ENCODE measurements at places on chromosomes 6 and 20.

DNA sequence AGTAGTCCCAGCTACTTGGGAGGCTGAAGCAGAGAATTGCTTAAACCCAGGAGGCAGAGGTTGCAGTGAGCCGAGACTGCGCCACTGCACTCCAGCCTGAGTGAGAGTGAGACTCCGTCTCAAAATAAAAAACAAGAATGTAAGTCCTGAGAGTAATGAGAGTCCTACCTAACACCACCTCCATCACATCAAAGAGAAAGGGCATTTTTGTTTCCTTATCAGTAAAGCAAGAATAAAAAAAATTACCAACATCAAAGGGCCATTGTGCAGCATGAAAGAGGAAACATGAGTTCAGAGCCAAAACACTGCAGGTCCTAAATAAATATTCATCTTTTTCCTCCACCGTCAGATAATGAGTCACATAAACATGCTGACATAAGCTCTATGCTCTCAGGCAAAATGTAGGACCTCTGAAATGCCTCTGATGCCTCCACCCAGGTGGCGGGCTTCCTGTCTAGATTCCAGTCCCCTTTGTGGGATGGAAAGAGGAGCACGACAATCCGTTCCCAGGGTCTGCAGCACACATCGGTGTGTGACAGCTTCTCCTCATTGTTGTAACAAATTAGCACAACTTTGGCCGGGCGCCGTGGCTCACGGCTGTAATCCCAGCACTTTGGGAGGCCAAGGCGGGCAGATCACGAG is 7.2 kb downstream of the ATP9A start:
- DNase-seq = no peak

DNA sequence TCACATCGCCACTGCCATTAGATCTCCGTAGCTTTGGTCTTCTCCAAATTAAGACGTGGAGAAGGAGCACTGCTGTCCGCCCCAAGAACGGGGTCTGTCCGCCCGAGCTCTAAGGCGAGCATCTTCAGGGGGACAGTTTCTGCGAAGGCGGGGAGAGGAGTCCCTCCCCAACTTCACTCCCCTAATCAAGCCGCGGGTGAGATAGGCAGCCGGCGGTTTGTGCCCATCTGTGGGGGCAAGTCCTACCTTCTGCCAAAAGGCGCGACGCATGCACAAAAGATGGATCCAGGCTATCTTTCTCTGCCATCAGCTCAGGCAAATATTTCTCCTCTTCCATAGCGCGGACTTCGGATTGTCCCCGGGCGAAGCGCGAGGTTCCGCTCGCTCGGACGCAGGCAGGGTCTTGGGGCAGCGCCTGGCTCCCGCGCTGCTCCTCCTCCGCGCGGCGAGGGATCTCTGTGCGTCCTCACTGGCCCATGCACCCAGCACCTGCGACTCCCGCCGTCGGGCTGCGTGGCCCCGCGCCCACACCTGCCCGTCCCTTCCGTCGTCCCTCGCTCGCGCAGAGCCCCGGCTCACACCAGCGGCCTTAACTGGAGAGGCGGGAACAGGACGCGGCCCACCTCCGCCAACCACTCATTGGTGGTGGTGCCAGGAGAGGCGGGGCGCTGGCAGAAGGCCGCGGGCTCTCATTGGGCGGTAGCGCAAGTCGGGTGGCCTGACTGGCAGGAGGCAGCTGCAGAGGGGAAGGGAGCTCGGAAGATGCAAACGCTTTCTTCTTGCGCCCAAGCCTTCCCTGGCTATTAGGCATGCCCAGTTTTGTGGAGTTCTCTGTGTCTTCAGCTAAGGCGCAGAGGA is at the start of gene KHDRBS2:
TSS of gene KHDRBS2 (minus strand) at position 614 of the 858 bp plus-strand sequence.
- DNase-seq = peak; percentile 4

DNA sequence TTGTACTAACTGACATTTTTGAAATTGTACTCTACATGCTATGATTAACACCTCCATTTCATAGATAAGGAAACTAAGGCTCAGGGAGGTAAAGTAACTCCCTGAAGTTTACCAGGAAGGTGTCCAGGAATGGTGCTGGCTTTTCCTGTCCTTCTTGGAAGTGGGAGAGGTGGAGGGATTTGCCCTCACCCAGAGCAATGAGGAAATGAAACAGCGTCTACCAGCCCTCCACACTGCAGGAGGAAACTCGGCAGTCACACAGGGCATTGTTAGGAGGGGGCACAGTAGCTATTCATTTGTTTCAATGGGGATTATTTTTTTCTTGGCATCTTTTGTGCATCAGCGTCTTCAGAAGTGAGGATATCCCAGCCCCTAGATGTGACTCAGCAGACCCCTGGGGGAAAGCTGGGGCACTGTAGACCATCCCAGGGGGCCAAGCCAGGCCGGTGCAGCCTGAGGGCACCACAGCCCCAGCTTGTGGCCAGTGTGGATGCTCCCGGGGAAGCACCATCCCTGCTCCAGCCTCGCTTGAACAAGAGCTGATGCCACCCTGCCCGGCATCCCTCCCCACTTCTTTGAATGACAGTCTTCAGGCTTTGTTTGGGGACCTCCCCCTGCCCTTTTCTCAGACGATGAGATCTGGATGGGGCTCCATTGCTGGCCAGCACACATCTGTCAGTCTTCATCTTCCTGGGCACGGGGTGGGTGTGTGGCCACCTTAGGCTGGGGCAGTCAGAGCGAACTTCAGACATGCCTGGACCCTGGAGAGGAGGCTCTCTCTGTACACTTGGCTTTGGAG is 224.4 kb upstream of the PMEPA1 start:
- DNase-seq = no peak

- no peak for DNase-seq
Observed at GRCh38 chr6:1613688-1614447, 4.2 kb downstream of the FOXC1 start.

DNA sequence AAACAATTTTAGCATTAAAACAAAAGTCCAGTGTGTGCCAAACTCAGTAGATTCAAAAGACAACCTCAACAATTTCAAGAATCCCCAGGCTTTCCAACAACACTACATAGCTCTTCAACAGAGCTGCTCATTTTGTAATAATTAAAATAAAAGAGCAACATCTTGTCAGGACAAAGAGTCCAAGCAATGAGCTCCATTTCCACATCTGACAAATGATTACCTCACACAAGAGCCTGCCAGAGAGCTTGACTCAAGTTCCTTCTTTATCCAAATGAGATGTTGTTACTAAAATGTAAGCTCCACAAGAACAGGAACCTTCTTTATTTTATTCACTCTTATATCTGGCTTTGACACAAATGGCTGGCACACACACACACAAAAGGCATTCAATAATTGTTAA is 449.8 kb downstream of the HACE1 start:
- no peak for DNase-seq

GRCh38 chr6:122068291-122068769 is 331.1 kb upstream of the HSF2 start:
- no peak for DNase-seq
